ENCODE measurements at places on chromosomes 2 and 18. TPM values are rescaled to one million over a fixed set of nuclear protein-coding genes. Genes with fewer than 3 reads are reported as not detected.

Gene ADRA2B
- 1.9 TPM for total RNA-seq

Gene EPG5
- 23.8 TPM for total RNA-seq

Gene UPP2
- total RNA-seq: 0.24 TPM

Gene ABHD1
- 1.2 TPM for total RNA-seq

Gene TGFA
- 5.8 TPM for total RNA-seq

Gene RABL2A
- 14.9 TPM for total RNA-seq

Gene PCARE
- total RNA-seq: 1.4 TPM

Gene TUBA3E
- not detected for total RNA-seq

Measured in umbilical cord (tissue), 2 donors.